B cell (primary cell): ENCODE measurements at places on chromosomes 2 and 18. TPM values are rescaled to one million over a fixed set of nuclear protein-coding genes. Genes with fewer than 3 reads are reported as not detected.

HMSD gene
- total RNA-seq: not detected in 2 replicates

CXCR2 gene
- total RNA-seq: not detected in 2 replicates

ARHGEF4 gene
- 1.7 and 2.1 TPM in 2 replicates for total RNA-seq

GYPC gene
- 40.6 and 48.8 TPM in 2 replicates for total RNA-seq

DNA sequence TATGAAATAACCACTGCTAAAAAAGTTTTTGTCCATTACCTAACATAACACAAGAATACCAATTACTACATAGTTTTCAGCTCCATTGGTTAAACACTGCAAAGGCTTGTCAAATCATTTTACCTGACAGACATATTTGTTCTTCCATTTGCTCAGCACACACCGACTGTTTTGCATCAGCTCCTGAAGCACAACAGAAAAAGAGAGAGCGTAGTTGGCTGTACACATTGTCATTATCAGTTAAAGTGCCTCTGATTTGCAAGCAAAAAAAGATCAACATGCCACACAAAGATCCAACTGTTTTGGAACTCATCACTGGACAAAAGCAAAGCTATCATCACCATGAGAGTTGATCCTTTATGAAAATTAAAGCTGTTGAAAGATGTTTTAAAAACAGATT is 103.8 kb downstream of the WDPCP start:
- H3K36me3 ChIP-seq: no peaks in the 10 kb centered on the region
- DNase-seq: no peak
- no peak overlapping the region for H3K4me3 ChIP-seq

DNA sequence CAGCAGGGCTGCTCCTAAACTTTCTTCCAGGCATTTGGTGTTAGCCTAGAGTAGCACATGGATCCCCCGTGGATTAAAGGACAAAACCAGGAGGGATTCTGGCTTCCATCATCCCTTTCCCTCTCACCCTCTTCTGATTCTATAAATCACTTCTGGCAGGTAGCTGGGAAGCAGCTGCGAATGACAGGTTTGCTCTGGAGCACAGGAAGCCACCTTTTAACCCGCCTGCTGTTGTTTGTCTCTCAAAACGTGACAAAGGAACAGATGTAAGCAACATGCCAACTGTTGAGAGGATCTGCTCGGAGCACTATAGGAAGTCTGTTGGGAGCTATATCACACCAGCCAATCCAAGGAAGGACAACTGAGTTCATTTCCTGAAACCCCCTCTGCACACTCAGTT is 101.9 kb downstream of the ACTR2 start:
- DNase-seq: no peak
- H3K36me3 ChIP-seq: no peaks in the 10 kb centered on the region
- no peaks in the 10 kb centered on the region for H3K27me3 ChIP-seq
- H3K4me1 ChIP-seq: no peaks in the 10 kb centered on the region
- no peak overlapping the region for H3K27ac ChIP-seq

DNA sequence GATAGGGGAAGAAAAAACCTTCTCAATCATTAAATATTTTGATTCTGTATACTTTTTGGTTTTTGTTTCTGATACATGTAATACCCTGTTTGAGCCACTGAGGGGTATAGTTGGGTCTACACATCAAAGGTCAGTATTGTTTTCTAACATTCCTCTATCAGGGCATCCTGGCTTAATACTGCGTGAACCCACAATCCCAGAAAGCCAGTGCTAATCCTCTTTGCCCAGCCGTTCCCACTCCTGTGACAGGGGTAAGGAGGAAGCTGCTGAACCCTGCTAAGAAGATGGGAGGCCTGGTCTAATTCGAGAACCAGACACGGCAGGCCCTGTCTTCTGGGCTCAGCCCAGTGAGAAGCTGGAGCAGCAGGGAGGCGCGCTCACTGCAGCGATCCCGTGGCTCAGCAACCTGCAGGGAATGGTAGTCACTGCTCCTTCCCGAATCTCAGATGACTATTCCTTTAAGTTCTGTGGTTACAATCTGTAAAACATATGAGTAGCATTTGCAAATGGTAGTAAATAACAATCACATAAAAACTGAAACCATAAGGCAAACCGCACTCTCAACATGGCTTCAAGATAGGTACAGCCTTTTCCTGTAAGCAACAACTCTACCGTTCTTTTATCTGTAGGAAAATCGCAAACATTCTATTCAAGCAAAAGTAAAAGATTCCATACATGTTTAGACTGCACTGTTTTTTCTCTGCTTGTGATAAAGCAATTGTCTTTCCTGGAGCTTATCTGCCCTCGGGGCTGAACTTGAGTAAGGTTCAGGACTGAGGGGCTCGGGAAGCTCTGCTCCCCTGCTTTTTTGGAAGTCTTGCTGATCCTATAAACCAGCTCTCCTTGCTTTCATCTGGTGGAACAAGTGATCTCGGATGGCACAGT is 87.0 kb downstream of the EPB41L3 start:
- no peaks in the 10 kb centered on the region for H3K27me3 ChIP-seq
- H3K4me1 ChIP-seq: peaks cover 3% of the 10 kb centered on the region
- no peak overlapping the region for H3K27ac ChIP-seq
- DNase-seq: peak; percentile 32
- H3K36me3 ChIP-seq: no peaks in the 10 kb centered on the region

DNA sequence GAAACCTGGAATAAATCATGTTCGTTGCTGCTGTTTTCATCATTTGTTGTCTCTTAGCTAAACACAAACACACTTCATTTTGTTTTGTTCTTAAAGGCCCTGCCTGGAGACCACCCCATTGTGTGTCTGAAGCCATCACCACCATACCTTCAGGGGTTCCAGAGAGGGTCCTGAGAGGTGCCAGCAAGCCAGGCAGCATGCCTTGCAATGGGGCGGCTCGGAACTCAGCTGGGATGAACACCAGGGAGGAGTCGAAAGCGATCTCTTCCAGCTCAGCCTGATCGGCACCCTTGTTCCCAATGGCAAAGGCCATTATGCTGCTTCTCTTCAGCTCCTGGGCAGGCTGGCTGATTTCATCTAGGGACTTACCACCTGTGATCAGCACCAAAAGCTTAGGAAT is 33.2 kb downstream of the COL6A3 start:
- H3K36me3 ChIP-seq: no peaks in the 10 kb centered on the region
- no peak overlapping the region for H3K27ac ChIP-seq
- no peak for DNase-seq
- no peak overlapping the region for H3K4me3 ChIP-seq
- no peaks in the 10 kb centered on the region for H3K27me3 ChIP-seq

GRCh38 chr2:120626566-120626965 is 109.1 kb upstream of the GLI2 start:
- H3K36me3 ChIP-seq: no peaks in the 10 kb centered on the region
- no peak for DNase-seq
- H3K27me3 ChIP-seq: no peaks in the 10 kb centered on the region
- no peak overlapping the region for H3K27ac ChIP-seq
- H3K4me1 ChIP-seq: no peaks in the 10 kb centered on the region
- H3K4me3 ChIP-seq: no peak overlapping the region

- no peak overlapping the region for H3K4me3 ChIP-seq
- peaks cover 26% of the 10 kb centered on the region for H3K4me1 ChIP-seq
- no peaks in the 10 kb centered on the region for H3K27me3 ChIP-seq
- H3K27ac ChIP-seq: no peak overlapping the region
- no peak for DNase-seq
- H3K36me3 ChIP-seq: no peaks in the 10 kb centered on the region
Observed at GRCh38 chr18:48872234-48873145, 78.3 kb downstream of the SMAD7 start.

DNA sequence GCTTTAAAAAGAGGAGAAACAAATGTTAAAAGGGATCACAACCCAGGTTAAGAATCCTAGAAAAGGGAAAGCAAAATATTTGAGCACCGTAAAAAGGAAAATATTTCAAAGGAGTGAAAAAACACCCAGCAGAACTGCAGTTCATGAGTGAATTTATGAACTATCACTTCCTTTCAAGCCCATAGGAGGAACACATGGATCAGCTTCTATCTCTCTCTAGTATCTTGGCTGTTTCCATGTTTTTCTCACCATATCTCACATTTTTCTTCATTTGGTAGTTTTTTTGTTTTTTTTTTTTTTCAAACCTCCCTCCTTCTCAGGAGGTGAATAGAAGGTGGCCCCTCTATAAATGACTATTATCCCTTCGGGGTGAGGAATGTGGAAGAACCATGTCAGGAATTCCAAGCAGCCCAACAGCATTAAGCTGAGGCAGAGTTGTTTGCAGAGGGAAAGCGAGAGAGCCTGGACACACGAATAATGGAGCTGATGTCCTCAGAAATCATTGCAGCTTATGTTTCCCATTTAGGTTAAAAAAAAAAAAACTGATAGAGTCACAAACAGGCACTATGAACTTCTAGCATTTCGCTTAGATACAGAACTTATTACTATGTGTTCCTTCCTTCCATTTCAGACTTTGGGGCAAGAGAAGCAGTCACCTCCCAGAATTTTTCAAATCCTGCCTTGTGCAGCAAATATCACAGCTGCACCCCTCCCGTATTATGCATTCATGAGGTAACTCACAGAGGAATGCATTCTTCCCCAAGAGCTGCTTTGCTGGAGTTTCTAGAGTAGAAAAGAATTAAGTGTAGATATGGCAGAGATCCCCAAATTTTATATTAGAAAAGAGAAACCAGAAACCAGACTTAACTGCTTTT is 315.6 kb downstream of the IRS1 start:
- no peak overlapping the region for H3K27ac ChIP-seq
- H3K36me3 ChIP-seq: no peaks in the 10 kb centered on the region
- H3K4me1 ChIP-seq: no peaks in the 10 kb centered on the region
- no peak overlapping the region for H3K4me3 ChIP-seq
- H3K27me3 ChIP-seq: no peaks in the 10 kb centered on the region

- H3K27me3 ChIP-seq: no peaks in the 10 kb centered on the region
- H3K36me3 ChIP-seq: no peaks in the 10 kb centered on the region
- H3K27ac ChIP-seq: no peak overlapping the region
- DNase-seq: no peak
- H3K4me1 ChIP-seq: no peaks in the 10 kb centered on the region
- no peak overlapping the region for H3K4me3 ChIP-seq
Observed at GRCh38 chr2:192010073-192010472, 163.2 kb upstream of the CAVIN2 start.

- no peaks in the 10 kb centered on the region for H3K27me3 ChIP-seq
- H3K27ac ChIP-seq: no peak overlapping the region
- DNase-seq: no peak
- H3K4me1 ChIP-seq: peaks cover 34% of the 10 kb centered on the region
- no peak overlapping the region for H3K4me3 ChIP-seq
Observed at GRCh38 chr2:195666113-195666712, 9.2 kb downstream of the SLC39A10 start.

GRCh38 chr2:173989160-173989883 is 24.1 kb upstream of the SP3 start:
- H3K4me3 ChIP-seq: no peak overlapping the region
- no peak for DNase-seq
- H3K4me1 ChIP-seq: peaks cover 31% of the 10 kb centered on the region
- H3K27me3 ChIP-seq: no peaks in the 10 kb centered on the region
- H3K27ac ChIP-seq: no peak overlapping the region
